ENCODE measurements at places on chromosomes 4 and X.
A peak's percentile ranks its signal among the peaks of the same experiment; 100 is the strongest.

- DNase-seq = no peak
Observed at GRCh38 chrX:94515009-94515408, 841.0 kb downstream of the FAM133A start.

DNA sequence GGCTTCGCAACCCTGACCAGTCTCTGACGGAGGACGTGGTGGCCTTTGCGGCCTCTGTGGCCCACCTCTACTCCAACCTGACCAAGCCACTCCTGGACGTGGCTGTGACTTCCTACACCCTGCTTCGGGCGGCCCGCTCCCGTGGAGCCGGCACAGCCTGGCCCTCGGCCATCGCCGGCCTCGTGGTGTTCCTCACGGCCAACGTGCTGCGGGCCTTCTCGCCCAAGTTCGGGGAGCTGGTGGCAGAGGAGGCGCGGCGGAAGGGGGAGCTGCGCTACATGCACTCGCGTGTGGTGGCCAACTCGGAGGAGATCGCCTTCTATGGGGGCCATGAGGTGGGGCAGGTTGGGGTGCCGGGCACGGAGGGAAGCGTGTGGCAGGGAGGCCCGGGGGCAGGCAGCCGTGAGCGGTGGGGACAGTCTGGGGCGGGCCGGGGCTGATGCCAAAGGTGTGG, 1.2 kb downstream of the ABCD1 start:
- DNase-seq = no peak

- no peak for DNase-seq
Observed at GRCh38 chrX:5051831-5052491, 1176.7 kb downstream of the NLGN4X start.

DNA sequence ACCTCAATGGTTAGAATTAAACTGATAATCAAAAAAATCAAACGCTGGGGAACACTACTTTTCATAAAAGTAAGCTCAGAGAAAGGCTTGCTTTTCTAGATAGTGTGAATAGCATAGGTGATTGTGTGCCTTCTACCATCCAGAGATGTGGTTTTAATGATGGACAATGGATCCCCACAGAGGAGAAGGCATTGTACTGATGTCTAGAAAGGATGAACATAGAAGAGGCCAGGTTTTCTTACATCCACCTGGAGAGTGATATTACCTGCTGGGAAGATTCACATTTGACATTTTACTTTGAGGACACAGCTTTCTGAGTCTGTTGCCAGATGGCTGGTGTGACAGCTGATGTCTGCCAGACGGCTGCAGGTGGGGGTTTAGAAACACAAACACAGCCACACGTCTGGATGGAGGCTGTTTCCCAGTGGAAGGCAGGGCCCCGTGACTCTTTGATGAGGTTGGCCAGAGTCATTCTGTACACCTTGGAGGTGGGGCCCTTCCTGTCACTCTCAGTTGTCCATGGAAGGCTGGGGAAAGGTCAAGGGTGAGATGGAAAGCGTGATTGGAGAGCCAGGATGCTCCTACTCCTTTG, 114.4 kb downstream of the PSAPL1 start:
- peak; percentile 20 for DNase-seq

DNA sequence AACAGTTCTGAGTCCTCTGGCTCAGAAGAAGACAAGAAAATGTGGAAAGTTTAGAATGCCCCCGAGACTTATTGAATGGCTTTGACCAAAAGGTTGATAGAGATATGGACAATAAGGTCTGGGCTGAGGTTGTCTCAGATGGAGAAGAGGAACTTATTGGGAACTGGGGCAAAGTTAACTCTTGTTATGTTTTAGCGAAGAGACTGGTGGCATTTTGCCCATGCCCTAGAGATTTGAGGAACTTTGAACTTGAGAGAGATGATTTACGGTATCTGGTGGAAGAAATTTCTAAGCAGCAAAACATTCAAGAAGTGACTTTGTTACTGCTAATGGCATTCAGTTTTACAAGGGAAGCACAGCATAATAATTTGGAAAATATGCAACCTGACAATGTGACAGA, 1549.3 kb upstream of the ADGRL3 start:
- DNase-seq = no peak
